Stimulated activated CD8-positive, alpha-beta memory T cell treated with anti-CD3 and anti-CD28 coated beads, Interleukin-4, amount 100 ng/mL, for 1 hour (primary cell): ENCODE measurements at places on chromosomes 6 and 20.

GRCh38 chr6:157879873-157880254 is 56.8 kb downstream of the SNX9 start:
- DNase-seq, result no peak

DNA sequence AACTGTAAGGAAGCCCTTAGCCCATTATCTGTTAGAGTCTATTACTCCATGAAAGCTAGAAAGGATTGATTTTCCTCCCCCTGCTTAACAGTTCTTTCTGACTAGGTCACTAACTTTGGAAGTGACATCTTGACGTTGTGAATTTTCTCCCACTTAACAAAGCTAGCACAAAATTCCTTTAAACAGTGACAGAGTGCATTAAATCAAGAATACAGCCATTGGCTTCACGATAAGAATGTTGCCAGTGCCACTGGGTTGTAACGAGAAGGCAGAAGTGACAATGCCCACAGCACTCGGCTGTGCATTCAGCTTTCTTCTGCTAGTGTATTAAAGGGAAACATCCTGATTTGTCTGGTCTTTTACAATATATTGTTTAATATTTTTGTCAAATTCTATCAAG is 182.7 kb upstream of the DTNBP1 start:
- DNase-seq, result no peak

GRCh38 chr6:157693867-157694266 is 129.2 kb upstream of the SNX9 start:
- no peak for DNase-seq

DNA sequence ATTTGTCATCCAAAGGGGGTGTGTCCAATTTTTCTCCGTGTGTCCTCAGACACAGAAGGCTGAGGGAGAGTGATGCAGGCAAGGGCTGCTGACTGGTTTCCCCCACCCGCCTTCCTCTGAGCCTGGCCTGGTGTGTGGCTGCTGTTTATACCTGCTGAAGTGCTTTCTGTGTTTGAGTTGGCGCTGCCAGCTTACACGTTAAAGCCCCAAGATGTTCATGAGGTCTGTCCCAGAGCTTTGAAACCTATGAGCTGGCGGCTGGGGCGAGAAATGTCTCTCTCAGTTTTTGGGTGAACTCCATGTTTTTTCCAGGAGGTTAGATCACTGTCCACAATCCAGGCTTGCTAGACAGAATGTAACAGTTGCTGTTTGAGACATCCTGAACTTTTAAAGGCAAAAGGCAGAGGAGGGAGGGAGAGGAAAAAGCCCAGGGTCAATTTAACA is 69.0 kb upstream of the CCN2 start:
- DNase-seq, result no peak

DNA sequence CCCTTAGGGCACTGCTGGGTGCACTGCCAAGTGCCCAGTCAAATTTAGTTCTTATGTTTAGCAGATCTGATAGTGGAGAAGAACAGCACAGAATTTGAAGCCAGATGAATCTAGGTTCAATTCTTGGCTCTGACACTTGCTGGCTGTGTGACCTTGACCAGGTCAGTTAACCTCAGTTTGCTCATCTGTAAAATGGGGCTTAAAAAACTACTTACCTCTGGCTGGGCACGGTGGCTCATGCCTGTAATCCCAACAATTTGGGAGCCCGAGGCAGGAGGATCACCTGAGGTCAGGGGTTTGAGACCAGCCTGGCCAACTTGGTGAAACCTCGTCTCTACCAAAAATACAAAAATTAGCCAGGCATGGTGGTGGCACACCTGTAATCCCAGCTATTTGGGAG is 49.9 kb upstream of the MLN start:
- DNase-seq, result no peak

DNA sequence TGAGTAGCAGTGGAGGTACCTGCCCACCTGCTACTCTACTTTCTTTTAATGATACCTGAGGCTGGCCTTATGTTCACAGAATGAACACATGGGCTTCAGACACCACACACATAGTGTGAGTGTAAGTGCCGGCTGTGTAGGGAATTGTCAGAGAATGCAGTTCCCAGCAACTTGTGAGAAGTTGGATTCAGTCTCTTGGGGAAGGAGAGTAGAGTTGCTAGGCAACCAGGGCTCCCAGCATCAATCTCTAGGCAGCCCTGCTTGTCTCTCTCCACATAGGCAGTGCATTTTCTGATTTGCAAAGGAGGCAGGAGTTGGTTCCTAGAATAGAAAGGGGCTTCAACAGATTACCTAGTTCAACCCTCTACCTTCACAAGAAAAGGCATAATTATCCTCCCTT is 74.1 kb downstream of the BFSP1 start:
- DNase-seq, result no peak

DNA sequence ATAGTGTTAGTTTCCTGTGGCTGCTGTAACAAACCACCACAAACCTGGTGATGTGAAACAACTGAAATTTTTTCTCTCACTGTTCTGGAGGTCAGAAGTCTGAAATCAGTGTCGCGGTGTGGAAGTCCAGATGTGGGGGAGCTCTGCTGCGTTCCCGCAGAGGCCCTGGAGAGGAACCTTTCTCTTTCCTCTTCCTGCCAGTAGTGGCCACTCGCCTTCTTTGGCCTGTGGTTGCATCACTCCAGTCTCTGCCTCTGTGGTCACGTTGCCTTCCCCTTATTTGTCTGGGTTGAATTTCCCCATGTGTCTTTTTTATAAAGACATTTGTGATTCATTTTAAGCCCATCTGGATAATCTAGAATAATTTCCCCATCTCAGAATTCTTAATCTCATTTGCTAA is 295.5 kb upstream of the FLRT3 start:
- no peak for DNase-seq

- DNase-seq, result no peak
These were observed 379.2 kb upstream of the SLC35B3 start for GRCh38 chr6:8814440-8815000.

GRCh38 chr20:53635221-53635620 is 41.6 kb upstream of the ZNF217 start:
- no peak for DNase-seq
